ENCODE measurements at places on chromosomes 4 and X. TPM values are rescaled to one million over a fixed set of nuclear protein-coding genes. Genes with fewer than 3 reads are reported as not detected.

GRCh38 chr4:2858451-2859217, 15.0 kb downstream of the ADD1 start:
- no peaks in the 10 kb centered on the region for H3K27me3 ChIP-seq
- DNase-seq = no peak
- H3K27ac ChIP-seq = no peak overlapping the region
- peaks cover 8% of the 10 kb centered on the region for H3K36me3 ChIP-seq
- no peak overlapping the region for H3K4me3 ChIP-seq

Gene SULT1B1
- total RNA-seq = not detected

- H3K27me3 ChIP-seq = no peaks in the 10 kb centered on the region
- H3K4me3 ChIP-seq = no peak overlapping the region
- peaks cover 10% of the 10 kb centered on the region for H3K36me3 ChIP-seq
- no peaks in the 10 kb centered on the region for H3K4me1 ChIP-seq
- peak overlapping the region; percentile 58 for H3K27ac ChIP-seq
- no peak for DNase-seq
These were observed 1019.9 kb downstream of the CCSER1 start for GRCh38 chr4:91147067-91147466.

Gene NHS
- total RNA-seq = 10.7 TPM

- no peaks in the 10 kb centered on the region for H3K36me3 ChIP-seq
- H3K4me3 ChIP-seq = no peak overlapping the region
- H3K27me3 ChIP-seq = no peaks in the 10 kb centered on the region
These were observed 380.5 kb downstream of the SH2D1A start for GRCh38 chrX:124726881-124727280.

DNA sequence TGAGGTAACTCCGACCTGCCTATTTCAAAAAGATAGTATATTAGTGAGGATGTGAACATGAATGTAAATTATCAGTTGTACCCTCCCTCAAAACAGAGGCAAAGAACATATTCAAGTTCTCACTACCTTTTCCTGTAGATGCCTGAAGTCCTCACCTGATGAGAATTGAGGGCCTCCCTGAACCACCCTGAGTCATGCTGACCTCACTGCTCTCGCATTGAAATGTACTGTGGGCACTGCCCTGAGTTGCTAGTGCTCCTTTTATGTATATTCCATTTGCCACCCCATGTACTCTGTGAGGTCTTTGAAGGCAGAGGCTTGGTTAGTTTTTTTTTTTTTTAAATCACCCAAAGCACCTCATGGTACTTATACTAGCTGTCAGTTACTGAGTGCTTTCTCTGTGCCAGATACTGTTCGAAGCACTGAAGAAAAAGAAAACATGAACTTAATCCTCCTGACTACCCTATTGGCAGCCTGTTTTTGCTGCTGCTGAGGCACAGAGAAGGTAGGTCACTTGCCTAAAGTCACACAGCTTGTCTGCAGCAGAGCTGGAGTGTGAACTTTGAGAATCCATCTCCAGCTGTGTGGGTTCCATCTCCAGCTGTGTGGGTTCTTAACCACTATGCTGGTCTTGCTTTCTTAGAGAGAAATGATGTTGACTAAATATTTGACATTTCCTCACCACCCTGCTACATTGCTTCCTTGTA, 253.1 kb upstream of the GPC4 start:
- no peak overlapping the region for H3K4me3 ChIP-seq
- H3K27ac ChIP-seq = no peak overlapping the region
- peaks cover 24% of the 10 kb centered on the region for H3K4me1 ChIP-seq
- no peak for DNase-seq

DNA sequence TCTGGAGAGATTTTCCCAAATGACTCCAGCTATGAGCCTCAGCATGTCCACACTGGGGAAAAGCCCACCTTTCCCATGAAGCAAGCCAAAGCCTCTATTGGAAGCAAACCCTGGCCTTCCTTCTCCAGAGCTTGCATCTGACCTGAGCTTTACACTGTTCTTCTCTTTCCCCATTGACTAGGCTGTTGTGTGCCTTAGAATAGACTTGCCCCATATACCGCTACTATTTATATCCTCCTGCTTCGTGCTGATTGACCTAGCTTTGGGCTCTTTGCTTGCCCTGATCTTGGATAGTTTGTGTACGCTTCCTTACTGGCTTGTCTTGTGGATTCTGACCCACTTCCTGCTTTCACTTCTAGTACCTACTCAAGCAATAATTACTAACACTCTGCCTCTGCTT, 30.9 kb downstream of the FAM9B start:
- no peaks in the 10 kb centered on the region for H3K27me3 ChIP-seq
- no peak overlapping the region for H3K4me3 ChIP-seq
- DNase-seq = no peak
- no peaks in the 10 kb centered on the region for H3K36me3 ChIP-seq

Gene TBL1X
- 32.5 TPM for total RNA-seq

Gene EPHA5
- 0.07 TPM for total RNA-seq
